Cerebellum (tissue), 4 donors: ENCODE measurements at places on chromosomes 3 and 15. TPM values are rescaled to one million over a fixed set of nuclear protein-coding genes. Genes with fewer than 3 reads are reported as not detected.

DNA sequence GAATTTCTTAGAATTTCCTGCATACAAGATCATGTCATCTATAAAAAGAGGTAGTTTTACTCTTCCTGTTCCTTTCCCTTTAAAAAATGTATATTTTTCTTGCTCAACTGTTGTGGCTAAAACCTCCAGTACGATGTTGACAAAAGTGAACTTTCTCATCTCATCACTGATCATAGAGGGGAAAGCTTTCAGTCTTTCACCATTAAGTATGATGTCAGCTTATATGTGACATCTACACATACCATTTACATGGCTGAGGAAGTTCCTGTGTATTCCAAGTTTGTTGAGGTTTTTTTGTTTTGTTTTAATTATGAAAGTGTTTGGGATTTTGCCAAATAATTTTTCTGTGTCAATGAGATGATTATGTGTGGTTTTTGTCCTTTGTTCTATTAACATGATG, 173.6 kb downstream of the PLD1 start:
- no peak for DNase-seq

DNA sequence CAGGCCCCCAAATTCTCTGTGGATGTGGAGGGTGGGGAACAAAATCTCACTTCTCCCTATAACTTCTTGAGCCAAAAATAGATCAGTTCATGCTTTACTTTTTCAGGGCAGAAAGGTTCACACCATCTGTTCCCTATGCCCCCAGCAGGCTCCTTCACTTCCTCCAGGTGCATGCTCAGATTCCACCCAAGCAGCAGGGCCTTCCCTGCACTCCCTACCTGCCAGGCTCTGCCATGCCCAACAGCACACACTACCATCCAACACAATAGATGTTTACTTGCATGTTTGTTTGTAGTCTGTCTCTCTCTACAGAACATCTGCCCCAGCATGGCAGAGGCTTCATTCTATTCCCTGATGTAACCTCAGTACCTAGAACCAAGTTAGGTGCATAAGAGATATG, 43.3 kb downstream of the GABRB3 start:
- no peak for DNase-seq

- no peak for DNase-seq
Measured at GRCh38 chr3:75341324-75342067, 322.6 kb upstream of the FRG2C start.

DNA sequence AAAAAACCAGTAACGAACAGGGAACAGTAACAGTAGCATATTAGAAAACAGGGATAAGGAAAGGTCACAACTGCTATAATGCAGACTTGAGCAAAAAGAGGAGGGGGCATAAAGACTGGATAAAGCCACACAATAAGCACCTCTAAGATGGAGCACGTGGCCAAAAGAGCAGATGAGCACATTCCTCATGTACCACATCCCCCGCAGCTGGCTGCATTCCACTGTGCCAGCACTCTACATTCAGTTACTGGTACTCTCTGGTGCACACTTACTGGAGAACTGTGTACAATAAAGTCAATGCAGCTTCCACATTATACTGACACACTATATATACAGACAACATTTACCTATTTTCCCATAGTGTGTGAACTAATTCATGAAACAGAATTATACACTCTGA, 64.7 kb downstream of the UBE3A start:
- DNase-seq, result no peak

DNA sequence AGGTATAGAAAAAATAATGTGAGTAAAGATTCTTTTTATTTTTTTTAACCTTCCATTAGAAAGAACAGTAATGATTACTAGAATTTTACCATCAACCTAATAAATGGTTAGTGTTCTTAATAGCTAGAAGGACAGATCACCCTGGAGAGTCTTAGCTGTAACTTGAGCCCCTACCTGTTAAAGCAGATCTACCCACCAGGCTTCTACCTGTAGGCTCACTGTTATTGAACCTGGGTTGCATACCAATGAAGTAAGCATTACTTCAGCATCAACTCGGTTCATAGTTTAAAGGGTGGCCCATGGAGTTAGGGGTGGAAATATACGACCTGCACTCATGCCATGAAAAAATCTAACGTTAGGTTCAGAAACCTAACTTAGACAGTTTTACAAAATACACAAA, 280.4 kb downstream of the BBX start:
- no peak for DNase-seq

Gene ANKRD63
- total RNA-seq, result 0.27 TPM

GRCh38 chr3:138460536-138461205, 26.3 kb downstream of the ESYT3 start:
- no peak for DNase-seq

Gene SH2D7
- total RNA-seq, result not detected

DNA sequence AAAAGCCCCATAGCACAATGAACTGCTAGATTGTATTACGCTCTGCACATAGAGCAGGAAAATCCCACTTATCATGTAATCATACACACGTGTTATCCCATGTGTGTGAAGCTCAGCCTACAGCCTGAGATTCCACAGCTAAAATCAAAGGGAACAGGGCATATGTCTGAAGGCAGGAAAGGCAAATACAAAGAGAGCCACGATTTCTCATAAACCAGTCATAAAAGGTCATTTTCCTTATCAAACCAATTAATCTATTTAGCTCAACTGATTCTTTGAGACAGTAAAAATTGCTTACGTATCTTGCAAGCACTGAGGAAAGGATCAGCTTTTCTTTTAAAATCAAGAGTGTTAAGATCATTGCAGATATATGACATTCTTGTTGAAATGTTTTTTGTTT, 199.5 kb upstream of the TBL1XR1 start:
- DNase-seq, result no peak

GRCh38 chr15:51721199-51721960, 16.1 kb downstream of the LYSMD2 start:
- no peak for DNase-seq

Gene STRC
- 1.4 TPM for total RNA-seq

- DNase-seq, result no peak
Measured at GRCh38 chr3:141860766-141861513, 15.5 kb upstream of the ATP1B3 start.

- no peak for DNase-seq
Measured at GRCh38 chr3:186682812-186683211, 17.0 kb downstream of the HRG start.
